ENCODE measurements at places on chromosomes 7 and 10.

DNA sequence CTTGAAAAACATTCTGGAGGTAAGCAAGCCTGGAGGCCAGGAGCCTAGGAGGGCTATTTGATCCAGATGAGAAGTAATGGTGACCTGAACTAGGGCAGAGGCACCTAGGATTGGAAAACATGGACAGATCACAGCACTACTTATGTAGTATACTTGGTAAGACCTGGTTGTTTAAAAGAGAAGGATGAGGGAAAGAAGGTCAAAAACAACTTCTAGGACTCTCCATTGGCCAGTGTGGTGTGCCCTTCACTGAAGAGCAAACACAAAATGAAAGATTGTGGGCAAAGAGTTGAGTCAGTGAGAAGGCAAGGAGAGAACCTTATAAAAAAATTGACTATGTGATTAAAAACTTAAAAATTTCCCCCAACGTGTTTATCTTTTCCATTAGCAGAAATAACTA, 14.3 kb downstream of the ANKRD1 start:
- DNase-seq = no peak

- no peak for DNase-seq
Observed at GRCh38 chr7:86785641-86786040, 141.9 kb downstream of the GRM3 start.

GRCh38 chr10:66151346-66151745, 774.5 kb upstream of the LRRTM3 start:
- no peak for DNase-seq

- DNase-seq = no peak
Observed at GRCh38 chr7:155774947-155775346, 37.3 kb downstream of the SHH start.

- no peak for DNase-seq
Observed at GRCh38 chr7:13848681-13849131, 140.8 kb downstream of the ETV1 start.

DNA sequence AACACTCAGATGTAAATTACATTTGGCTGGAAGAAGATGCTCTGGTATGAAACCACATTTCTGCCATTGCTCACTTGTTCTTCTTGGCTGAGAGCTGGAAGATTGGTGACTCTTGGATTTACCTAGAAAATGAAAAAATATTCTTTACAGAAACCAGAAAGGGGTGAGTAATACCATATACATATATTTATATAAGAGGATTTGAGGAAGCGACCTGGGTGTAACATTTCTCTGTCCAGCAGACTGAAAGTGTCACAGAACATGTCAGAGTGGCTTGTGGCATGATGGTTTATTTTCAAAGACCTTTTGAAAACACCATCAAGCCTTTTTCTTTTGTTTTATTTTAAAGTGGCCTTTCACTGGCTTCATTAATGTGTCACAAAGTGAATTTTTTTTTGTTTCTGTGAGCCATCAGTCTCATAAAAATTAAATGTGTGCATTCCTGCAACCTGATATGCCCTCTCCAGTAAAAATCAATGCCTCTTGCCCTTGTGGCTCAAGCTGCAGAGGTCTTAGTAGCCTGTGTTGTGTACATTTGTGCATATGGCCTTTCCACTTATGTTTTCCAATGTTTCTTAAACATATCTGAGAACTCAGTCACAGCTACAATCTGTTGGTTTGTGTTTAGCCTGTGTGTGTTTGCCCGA, 23.5 kb downstream of the CREB5 start:
- no peak for DNase-seq

GRCh38 chr7:782718-783449, 49.4 kb upstream of the SUN1 start:
- no peak for DNase-seq

DNA sequence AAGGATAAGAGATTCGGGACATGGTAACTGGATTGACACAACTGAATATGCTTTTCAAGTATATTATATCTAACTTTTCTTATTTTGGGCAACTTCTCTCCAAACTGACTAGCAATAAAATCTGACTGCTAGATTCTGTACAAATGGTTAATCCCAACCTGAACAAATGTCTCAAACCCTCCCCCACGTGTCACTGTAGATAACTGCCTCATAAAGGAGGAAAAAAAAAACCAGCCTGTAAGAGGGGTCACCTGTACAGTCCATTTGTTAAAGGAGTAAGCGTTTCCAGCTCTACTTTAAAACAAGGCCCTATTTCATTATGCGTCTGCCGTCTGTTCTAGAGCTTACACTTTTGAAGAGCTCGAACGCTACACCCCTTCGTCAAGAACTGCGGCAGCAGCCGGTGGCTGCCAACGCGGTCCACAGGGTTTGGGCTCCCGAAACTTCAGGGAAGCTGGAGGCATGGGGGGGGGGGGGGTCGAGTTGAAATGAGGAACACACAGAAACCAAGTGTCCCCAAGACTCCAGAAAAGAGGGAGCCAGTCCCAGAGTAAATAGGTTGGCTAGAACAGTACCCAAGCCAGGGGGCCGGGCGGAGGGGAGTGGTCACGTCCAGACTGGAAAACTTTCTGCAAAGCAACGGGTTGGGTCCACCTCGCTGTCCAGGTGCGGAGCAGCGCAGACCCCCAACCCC, 492 bp downstream of the COG5 start:
- DNase-seq = no peak

DNA sequence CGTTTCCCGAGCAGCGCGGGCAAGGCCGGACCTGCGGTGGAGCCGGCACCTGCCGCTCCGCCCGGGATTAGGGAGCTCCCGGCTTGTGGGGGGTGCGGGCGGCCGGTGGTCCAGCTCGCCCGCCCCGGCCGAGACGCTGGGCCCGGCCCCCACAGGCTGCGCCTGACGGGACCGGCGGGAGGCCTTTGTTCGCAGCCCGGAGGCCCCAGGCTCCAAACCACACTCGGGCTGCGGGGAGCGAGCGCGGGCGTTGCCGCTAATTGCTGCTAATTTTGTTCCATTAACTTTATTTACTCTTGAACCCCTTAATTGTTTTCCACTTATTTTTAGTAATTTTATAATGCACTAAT, 9.6 kb downstream of the UNCX start:
- DNase-seq = peak; percentile 18

GRCh38 chr10:33571616-33572015, 237.1 kb upstream of the NRP1 start:
- DNase-seq = no peak

DNA sequence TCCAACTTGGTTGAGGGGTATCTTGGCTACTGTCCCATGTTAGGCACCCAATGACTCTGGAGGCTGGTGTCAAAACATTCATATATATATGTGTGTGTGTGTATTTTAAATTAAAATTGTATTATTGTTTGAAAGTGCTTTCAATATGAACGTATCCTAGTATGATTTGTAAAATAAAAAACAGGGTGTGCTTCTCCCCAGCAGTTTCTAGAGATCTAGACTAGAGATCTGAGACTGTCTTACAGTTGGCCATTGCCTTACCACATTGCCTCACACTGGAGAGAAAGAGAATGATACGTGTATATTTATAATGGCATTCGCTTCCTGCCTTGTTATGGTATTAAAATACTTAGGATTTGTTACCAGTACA, 1.2 kb downstream of the BAG3 start:
- no peak for DNase-seq

DNA sequence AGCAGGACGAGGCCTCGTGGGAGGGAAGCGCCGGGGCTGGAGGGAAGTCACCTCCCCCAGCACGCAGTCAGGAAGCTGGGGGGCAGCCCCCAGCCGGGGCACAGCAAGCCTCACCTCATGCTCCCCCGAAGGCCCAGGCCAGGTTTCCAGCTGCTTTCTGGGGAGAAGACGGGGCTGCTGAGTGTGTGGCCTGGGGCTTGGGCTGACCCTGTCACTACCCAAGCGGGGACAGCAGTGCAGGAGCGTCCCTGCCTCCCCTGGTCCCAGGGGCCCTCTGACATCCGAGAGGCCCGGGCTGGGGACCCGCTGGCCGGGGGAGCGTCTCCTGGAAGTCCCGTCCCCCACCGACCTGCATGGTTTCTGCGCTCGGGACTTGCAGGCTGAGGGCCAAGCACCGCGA, 19.7 kb upstream of the NKX6-2 start:
- DNase-seq = peak; percentile 27

GRCh38 chr10:125606414-125607010, 76.5 kb downstream of the TEX36 start:
- DNase-seq = no peak

DNA sequence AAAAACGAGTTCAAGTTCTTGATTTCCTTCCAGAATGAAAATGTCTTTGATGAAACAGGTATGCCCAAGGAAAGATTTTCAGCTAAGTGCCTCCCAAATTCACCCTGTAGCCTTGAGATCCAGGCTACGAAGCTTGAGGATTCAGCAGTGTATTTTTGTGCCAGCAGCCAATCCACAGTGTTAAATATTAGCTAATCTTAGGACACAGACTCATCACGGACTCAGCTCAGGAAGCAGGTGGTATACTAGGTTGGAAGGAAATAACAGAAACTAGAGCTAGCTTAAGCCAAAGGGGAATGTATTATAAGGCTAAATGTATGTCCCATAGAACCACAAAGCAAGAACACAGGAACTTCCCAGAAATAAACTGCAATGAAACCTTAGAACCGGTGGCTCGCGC, 151.0 kb upstream of the PRSS1 start:
- no peak for DNase-seq

- no peak for DNase-seq
Observed at GRCh38 chr10:12235116-12235694, 39.2 kb downstream of the CDC123 start.

GRCh38 chr7:110043519-110043918, 1047.4 kb upstream of the LRRN3 start:
- no peak for DNase-seq

- no peak for DNase-seq
Observed at GRCh38 chr7:101576998-101577397, 52.1 kb downstream of the MYL10 start.

DNA sequence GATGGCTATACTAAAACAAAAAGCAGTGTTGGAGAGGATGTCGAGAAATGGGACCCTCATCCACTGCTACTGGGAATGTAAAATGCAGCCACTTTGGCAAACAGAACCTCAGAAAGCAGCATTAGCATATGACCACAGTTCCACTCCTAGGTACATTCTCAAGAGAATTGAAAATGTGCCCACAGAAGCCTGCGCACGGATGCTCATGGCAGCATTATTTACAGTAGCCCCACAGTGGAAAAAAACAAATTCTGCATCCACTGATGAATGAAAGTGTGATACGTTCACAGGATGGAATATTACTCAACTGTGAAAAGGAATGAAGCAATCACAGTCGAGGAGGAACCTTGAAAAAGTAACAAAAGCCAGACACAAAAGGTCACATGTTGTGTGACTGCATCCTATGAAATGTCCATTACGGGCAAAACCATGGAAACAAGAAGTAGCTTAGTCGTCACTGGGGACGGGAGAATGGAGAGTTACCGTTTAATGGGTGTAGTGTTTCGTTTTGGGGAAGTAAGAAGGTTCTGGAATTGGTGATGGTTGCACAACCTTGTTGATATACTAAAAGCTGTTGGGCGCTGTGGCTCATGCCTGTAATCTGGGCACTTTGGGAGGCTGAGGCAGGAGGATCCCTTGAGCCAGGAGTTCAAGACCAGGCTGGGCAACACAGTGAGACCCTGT, 2.5 kb upstream of the UPK3B start:
- DNase-seq = no peak

DNA sequence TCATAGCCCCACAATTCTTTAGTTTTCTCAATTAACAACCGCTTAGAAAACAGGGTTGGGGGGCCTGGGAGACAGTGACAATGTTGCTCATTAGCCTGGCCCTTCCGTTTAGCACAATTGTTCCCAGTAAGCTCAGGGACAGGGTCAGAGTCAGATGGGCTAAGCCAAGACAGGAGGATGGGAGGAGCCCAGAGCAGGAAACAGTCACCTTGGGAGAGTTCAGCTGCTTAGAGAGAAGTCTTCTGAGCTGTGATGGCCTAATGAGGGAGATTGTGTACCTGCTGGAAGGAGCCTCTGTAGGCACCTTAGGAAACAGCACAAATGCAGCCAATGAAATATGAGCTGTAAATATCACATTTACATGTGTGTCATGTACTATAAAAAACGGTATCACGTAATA, 35.9 kb downstream of the SVOPL start:
- no peak for DNase-seq

GRCh38 chr7:140541513-140542227, 62.4 kb upstream of the MKRN1 start:
- DNase-seq = peak; percentile 78

DNA sequence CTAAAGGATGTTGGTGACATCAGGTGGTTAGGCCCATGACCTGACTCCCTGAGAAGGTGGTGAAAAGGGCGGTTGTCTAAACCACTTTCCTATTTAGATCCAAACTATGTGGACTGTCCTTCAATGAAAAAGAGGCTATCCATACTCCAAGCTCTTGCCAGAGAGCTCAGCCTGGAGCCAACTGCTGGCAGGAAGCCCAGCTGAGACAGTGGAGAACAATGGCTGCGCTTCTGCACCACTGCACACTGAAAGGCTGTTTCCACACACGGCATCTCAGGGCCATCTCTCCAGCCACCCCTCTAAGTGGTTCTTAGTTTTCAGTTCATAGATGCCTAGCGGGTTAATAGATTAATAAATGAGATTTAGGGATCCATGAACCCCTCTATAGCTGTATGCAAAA, 488.8 kb upstream of the ZMIZ1 start:
- peak; percentile 66 for DNase-seq

- DNase-seq = no peak
Observed at GRCh38 chr7:41837916-41838315, 135.0 kb upstream of the INHBA start.

- DNase-seq = no peak
Observed at GRCh38 chr7:102396710-102397019, 502 bp downstream of the PRKRIP1 start.

- DNase-seq = no peak
Observed at GRCh38 chr7:119994928-119995327, 278.0 kb upstream of the KCND2 start.

DNA sequence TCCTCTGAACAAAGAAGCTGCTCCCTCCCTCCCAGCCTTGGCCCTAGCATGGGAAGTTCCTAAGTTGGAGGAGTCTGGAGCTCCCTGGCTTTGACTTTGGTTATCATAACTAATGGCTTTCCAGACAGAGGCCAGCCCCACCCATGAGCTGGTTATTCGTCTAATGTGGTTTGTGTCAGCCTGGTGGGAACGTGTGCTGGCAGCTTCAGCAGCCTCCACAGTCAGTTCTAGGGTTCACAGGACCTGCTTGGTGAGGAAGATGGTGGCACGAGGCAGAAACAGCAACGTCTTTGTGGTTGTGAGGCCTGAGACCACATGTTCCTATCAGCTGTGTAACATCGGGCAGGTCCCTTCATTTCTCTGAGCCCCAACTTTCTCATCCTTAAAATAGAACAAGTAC, 103.1 kb downstream of the PAXIP1 start:
- peak; percentile 8 for DNase-seq

- DNase-seq = no peak
Observed at GRCh38 chr7:142809671-142810070, 38.9 kb downstream of the PRSS2 start.

GRCh38 chr7:115851291-115851690, 179.3 kb downstream of the TFEC start:
- DNase-seq = no peak

- no peak for DNase-seq
Observed at GRCh38 chr7:134696261-134696660, 49.6 kb downstream of the BPGM start.

- no peak for DNase-seq
Observed at GRCh38 chr10:94103801-94104221, 110.1 kb downstream of the PLCE1 start.

- peak; percentile 82 for DNase-seq
Observed at GRCh38 chr7:1060315-1061072, 16.1 kb downstream of the GPR146 start.

Measured in right lobe of liver (tissue), 6 donors.